Activated CD4-positive, CD25-positive, alpha-beta regulatory T cell treated with anti-CD3 and anti-CD28 coated beads, Interleukin-2, amount 50 U/mL, for 24 hours (primary cell): ENCODE measurements at places on chromosomes 13 and 19.

- no peak for ATAC-seq
Observed at GRCh38 chr19:12784871-12785430, 6.3 kb upstream of the JUNB start.

DNA sequence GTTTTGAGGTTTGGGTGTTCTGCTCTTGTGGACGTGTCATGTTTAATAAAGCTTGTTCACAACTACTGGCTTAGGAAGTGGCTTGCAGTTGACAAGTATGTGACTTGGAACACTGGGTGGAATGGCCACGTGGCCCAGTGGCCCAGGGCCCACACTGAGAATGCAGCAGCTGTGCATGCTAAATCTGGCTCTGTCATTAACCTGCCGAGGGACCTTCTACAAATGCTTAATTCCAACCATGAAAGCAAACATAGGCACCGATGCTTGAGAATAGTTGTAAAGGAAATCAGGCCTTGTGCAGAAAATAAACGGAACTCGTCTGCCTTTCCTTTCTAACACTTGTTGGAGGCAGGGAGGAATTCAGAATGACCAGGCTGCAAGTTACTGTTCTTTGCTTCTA, 11.6 kb upstream of the CLDN10 start:
- ATAC-seq = no peak

GRCh38 chr19:39382991-39383828, 7.7 kb downstream of the PAF1 start:
- ATAC-seq = no peak

DNA sequence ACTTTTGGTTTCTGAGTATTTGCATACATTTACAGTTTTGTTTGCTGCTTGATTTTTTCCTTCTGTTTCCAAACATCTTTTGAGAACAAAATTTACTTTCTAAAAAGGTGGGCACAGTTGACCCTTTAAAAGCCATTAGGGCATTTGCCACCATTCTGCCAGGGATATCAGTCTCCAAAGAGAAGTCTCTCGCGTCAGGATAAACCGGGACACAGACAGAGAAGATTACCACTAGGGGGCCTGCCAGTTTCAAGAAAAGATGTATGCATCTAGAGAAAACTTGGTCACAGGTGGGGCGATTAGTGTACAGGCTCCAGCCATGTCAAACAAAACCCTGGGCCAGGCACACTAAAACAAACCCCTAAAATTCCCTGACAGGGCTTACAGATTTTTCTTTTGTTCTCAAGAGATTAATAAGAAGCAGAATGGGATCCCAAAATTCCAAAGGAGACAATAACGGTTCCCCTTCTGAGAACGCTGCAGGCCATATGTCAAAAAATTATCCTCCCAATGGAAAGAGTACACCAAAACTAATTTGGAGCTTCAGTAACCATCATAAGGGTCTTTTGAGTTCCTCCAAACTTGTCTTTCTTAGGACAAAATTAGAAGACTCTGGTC, 10.7 kb upstream of the PABPC3 start:
- ATAC-seq = no peak

DNA sequence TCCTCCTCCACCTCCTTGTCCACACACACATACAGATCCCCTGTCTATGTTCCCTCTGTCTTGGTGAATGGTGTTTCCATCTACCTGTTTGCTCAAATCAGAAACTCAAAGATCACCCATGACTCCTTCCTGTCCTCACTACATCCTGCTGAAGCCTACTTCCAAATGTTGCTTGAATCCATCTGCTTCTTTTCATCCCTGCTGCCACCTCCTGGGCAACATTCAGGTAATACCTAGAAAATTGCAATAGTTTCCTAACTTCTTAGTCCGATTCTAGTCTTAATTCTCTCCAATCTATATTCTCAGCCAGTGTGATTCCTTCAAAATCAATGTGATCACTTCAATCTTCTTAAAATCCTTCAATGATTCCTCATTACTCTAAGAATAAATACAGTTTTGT, 155.5 kb upstream of the STARD13 start:
- ATAC-seq = no peak

DNA sequence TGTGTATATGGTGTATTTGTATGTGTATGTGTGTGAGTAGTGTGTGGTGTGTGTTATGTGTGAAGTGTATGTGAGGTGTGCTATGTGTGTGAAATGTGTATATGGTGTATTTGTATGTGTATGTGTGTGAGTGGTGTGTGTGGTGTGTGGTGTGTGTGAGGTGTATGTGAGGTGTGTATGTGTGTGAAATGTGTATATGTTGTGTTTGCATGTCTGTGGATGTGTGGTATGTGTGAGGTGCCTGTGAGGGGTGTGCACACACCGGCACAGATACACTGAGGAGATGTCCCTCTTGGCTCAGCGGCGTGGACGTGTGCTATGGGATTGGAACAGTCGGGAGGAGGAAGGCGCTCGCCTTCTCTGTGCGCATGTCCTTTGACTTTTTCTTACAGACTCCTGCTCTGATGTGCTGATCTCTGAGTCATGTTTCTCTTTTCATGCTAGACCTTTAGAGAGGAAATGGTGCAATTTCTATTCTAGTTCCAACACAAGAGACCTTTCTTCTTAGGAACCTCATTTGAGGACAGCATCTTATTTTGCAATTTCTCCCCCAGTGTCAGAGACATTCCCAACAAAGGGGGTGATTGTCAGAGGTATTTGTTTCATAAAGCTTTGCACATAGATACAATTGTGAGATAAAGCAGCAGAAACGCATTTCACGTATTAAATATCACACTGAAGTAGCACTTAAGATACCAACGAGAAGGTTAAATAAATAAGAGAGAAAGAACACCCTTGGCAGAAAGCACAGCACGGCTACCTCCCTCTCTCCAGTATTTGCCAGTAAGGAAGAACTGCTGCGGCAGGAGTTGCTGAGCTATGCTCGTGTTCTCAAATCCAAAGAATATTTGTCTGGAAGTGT, 11.3 kb upstream of the TNFRSF19 start:
- peak; percentile 90 for ATAC-seq

GRCh38 chr19:34471906-34472700, 9.5 kb upstream of the WTIP start:
- no peak for ATAC-seq

DNA sequence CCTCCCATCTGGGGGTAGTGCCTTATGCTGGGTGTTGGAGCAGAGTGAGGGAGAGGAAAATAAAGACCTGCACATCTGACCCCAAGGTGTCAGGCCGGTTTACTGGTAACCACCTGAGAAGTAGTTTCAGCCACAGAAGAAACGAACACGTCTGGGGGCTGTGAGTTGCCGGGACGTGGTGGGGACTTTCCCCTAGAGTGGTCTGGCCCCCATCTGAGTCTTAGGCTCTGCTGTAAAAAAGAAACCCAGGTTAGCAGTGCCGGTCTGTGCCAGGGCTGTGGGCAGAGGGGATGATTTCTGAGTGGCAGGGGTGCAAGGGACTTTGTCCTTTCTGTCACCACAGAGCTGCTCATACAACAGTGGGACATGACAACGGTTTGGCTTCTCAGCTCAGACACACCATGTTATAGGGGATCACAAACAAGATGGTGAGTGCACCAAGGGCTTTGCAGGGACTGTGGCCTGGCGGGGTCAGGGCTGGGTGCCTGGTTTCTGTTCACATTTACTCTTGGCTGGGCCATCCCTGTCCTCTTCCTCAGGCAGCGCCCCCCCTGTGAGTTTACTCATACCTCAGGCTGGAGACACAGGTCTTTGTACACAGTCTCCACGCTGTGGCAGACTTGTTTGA, 9.0 kb downstream of the GCDH start:
- peak; percentile 48 for ATAC-seq

DNA sequence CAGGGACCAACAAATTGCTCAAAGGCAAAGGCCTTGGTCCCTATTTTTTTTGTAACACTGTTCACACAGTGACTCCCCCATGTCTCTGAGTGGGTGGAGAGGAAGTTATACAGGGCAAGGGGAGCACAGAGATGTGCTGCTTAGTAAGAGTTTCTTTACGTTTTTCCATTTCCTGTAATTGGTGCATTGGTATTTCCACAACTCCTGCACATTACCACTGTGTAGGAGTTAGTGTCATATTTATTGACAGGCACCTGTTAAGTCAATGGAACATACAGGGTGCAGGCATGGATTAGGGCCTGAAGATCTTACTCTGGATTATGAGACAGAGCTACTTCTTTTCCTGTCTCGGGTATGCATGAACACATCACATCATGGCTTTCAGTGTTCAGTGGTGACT, 45.2 kb downstream of the SOX21 start:
- ATAC-seq = peak; percentile 62

DNA sequence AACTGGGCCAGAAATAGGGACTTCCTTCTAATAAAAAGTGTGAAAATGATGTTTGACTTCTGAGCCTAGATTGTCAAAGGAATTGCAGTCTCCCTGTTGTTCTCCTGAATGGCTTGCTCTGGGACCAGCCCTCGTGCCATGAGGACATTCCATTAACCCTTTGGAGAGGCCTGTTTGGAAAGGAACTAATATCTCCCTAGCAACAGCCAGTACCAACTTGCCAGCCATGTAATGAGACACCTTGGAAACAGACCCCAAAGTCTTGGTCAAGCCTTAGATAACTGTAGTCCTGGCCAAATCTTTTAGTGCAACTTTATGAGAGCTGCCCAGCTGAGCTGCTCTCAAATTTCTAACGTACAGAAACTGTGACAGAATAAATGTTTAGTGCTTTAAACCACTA, 8.2 kb upstream of the SIAH3 start:
- no peak for ATAC-seq

- no peak for ATAC-seq
Observed at GRCh38 chr13:99208185-99208584, 7.5 kb downstream of the UBAC2 start.

GRCh38 chr13:21372530-21372929, 86.6 kb downstream of the ZDHHC20 start:
- no peak for ATAC-seq

- no peak for ATAC-seq
Observed at GRCh38 chr19:38304866-38305429, 897 bp downstream of the C19orf33 start.

DNA sequence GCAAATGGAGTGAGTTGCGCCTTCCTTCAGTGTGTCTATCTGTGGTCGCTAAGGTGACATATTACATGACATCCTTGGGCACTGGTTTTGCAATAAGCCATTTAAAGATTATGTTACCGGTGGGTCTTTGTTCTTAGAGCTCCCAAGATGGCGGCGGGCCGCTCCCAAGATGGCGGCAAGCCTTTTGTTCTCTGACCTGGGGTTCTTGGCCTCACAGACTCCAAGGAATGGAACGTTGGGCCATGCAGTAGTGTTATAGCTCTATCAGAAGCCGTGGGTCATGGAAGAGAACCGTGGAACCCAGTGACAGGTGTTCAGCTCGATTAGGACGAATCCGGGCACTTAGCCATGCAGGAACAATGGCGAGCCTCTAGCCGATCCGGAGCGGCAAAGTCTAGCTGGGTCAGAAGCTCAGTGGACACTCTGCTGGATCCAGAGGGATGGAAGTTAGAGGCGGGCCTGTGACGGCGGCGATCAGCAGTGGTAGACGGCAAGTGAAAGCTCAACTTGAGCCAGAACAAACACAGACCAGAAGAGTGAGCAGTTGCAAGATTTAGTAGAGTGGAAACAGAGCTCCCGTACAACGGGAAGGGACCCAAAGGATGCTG, 188.6 kb downstream of the TEX29 start:
- no peak for ATAC-seq

DNA sequence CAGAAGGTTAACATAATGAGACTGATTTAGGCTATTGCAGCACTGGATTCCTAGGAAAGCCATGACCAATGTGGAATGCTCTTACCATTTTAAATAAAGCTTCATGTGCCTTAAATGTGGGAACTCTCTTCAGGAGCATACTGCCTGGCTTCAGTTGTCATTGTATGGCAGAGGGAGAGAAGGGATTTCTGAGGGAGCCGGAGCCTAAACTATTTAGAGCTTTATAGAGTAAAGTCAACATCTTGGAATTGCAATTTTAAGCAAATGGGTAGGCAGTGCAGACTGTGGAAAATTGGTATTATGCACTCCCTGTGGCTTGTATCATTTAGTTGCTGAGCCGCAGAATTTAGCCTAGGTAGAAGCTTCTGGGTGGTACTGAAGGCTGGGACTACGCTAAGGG, 2041.4 kb downstream of the PCDH9 start:
- ATAC-seq = no peak

DNA sequence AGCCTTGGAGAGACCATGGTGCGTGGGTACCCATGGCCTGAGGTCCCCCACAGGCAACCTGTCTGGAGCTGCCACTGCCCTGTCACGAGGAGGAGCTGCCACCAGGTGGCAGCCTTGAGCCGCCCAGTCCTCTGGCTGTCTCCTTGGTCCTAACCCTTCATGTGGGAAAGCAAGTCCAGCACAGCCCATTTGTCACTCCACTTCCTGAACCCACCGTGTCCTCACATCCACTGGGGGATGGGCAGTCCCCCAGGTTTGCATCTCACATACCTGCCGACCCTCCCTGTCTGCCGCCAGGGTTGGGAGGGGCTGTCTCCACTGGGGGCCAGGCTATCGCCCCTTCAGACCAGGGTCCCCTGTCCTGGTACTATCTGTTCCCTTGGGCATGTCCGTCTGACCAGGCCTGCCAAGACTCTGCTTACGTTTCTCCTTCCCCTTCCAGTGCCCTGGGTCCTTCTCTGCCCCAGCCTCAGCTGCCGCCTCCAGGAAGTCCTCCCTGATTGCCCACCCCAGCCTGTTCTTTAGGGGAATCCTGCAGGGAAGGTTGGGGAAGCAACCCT, 4.5 kb downstream of the FAM174C start:
- peak; percentile 9 for ATAC-seq

GRCh38 chr13:78875792-78876580, 217.0 kb upstream of the OBI1 start:
- no peak for ATAC-seq

- ATAC-seq = no peak
Observed at GRCh38 chr13:114311908-114312307, 2.4 kb upstream of the CHAMP1 start.

GRCh38 chr19:39372941-39373340, 18.0 kb downstream of the PAF1 start:
- ATAC-seq = no peak

DNA sequence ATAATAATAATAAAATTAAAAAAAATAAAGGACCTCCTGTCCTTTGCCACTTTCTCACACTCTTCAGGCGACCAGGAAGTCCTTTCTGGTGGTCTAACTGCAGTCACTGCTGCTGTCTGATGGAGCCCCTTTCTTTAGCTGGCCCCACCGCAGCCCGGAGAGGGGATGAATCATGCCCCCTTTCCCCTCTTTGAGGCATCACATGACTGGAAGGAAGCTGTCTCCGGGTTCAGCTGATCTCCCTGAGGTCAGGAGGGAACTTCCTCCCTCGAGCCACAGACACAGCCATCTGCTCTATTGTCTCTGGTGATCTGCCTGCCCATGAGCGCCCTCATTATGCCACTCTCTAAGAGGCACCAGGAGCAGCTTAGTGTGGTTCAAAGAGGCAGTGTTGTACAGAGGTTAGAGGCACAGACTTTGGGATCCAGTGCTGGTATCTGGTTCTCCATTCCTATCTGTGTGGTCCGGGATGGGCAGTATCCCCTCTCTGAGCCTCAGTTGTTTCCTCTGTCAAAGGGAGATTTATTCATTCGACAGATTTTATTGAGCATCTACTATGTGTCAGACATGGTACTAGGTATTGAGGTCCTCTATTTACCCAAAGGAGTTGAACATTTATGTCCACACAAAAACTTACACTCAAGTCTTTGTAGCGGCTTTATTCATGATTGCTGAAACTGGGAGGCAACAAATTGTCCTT, 30.0 kb downstream of the VAV1 start:
- ATAC-seq = peak; percentile 78

- no peak for ATAC-seq
Observed at GRCh38 chr13:41700790-41701310, 243.5 kb downstream of the RGCC start.

- no peak for ATAC-seq
Observed at GRCh38 chr13:83211301-83211700, 671.0 kb downstream of the SLITRK1 start.
